Neural crest cell (in vitro differentiated cells): ENCODE measurements at places on chromosomes 3 and 15.

DNA sequence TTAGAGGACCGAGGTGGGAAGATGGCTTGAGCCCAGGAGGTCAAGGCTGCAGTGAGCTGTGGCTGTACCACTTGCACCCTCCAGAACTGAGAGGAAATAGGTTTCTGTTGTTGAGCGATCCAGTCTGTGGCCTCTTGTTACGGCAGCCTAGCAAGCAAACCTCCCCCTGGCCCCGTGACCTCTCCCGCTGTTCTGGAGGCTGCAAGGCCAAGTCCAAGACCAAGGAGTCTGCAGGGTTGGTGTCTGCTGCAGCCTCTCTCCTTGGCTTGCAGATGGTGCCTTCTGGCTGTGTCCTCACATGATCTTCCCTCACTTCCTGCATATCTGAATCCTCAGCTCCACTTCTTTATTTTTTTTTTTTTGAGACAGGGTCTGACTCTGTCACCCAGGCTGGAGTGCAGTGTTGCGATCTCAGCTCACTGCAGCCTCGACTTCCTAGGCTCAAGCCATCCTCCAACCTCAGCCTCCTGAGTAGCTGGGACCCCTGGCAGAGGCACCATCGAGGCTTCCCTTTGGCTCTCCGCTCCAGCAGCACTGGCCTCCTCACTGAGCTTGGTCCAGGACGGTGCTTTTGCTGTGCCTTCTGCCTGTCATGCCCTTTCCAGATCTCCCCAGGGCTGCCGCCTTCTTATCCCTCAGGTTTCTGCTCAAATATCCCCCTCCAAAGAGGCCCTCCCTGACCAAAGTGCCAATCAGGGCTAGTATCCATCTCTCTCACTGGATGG lies 18.0 kb upstream of the PLXND1 start:
- H3K4me1 ChIP-seq: peaks cover 62% of the 10 kb centered on the region
- no peak overlapping the region for H3K4me3 ChIP-seq
- H3K27me3 ChIP-seq: no peaks in the 10 kb centered on the region
- DNase-seq: no peak
- peak overlapping the region; percentile 92 for H3K27ac ChIP-seq
- no peaks in the 10 kb centered on the region for H3K36me3 ChIP-seq

DNA sequence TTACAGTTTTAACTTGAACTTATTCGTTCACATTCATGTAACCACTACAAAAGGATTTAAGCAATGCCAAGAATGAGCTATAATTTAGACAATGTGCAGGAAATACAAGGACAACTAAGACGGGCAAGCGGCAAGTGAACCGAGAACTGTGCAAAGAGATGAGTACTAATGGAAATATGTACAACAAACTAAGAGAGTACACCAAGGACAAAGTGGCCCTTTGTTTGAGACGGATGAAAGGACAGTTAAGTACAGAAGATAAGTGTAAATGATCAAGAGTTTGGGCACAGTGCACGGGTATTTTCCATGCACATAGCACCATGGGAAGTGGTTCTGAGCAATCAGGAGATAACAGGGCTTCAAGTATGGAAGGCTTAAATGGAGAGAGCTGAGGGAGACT lies 281.7 kb downstream of the ROBO2 start:
- no peak overlapping the region for H3K4me3 ChIP-seq
- DNase-seq: no peak
- no peaks in the 10 kb centered on the region for H3K36me3 ChIP-seq
- no peaks in the 10 kb centered on the region for H3K27me3 ChIP-seq
- H3K4me1 ChIP-seq: peaks cover 23% of the 10 kb centered on the region

- peak overlapping the region; percentile 95 for H3K27ac ChIP-seq
- peaks cover 17% of the 10 kb centered on the region for H3K4me1 ChIP-seq
- DNase-seq: no peak
- H3K4me3 ChIP-seq: no peak overlapping the region
- H3K36me3 ChIP-seq: no peaks in the 10 kb centered on the region
These were observed 1.6 kb upstream of the SUCNR1 start for GRCh38 chr3:151871639-151872468.

- no peak overlapping the region for H3K27ac ChIP-seq
- peaks cover 5% of the 10 kb centered on the region for H3K4me1 ChIP-seq
- no peak overlapping the region for H3K4me3 ChIP-seq
- no peaks in the 10 kb centered on the region for H3K27me3 ChIP-seq
These were observed 10.7 kb downstream of the RBM15B start for GRCh38 chr3:51401735-51402134.

GRCh38 chr3:140292170-140292569 lies 357.2 kb downstream of the CLSTN2 start:
- H3K27ac ChIP-seq: no peak overlapping the region
- no peak overlapping the region for H3K4me3 ChIP-seq
- DNase-seq: no peak
- peaks cover 2% of the 10 kb centered on the region for H3K36me3 ChIP-seq

DNA sequence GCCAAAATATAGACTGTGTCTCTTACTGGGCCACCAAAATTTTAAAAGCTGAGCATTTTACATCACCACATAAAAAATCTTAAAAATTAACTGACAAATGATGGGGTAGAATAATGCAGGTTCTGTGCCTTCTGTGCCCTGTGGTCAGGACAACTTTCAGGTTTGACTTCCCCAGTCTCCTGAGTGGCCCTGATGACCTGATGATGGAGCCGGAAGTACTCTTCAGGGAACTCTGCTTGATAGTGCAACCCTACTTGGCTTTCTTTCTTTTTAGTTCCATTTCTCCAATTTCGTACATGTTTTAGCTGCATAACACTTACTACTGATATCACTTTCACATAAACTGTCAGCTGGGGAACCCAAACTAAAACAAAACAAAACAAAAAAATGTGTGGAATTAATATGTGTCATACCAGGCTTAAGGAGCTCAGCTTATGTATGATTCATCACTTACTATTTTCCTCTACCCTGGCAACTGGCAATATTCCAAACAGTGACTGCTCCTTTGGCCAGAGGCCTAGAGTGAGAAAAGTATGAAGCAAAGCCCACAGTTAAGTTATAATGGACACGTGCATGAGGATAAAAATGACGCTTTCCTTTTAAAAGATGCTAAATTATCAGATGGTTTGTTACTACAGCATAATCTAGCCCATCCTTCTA lies 194.3 kb downstream of the BCHE start:
- H3K36me3 ChIP-seq: no peaks in the 10 kb centered on the region
- no peak overlapping the region for H3K4me3 ChIP-seq

DNA sequence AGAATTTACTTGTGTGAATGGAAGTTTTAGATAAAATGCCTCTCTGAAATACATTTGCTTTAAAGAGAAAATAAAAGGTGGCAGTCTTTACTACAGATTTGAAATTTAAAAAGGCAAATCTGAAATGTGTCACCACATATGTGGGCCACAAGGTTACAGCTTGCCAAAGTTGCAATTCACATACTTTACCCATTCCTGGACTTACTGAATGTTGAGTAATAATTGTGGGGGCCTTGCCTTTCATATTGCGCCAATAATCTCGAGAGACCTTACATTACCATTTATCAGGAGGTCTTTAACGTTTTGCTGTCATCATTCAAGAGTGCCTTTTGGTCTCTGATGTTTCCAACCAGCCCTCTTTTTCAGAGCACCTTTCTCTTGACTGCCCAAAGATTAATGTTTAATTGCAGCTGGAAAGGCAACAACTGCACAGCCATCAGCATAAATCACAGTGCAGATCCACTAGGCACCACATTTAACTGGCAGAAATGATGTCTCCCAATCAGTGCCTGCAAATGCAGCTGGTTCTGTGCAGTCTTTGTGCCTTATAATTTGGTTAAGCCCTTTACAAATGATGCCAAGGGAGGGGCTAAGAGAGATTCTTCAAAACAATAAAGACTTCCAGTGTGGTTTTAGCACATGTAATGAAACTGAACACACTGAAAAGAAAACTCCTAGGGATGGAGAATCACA lies 206.8 kb downstream of the MAGI1 start:
- DNase-seq: no peak
- peaks cover 17% of the 10 kb centered on the region for H3K4me1 ChIP-seq
- H3K4me3 ChIP-seq: no peak overlapping the region

DNA sequence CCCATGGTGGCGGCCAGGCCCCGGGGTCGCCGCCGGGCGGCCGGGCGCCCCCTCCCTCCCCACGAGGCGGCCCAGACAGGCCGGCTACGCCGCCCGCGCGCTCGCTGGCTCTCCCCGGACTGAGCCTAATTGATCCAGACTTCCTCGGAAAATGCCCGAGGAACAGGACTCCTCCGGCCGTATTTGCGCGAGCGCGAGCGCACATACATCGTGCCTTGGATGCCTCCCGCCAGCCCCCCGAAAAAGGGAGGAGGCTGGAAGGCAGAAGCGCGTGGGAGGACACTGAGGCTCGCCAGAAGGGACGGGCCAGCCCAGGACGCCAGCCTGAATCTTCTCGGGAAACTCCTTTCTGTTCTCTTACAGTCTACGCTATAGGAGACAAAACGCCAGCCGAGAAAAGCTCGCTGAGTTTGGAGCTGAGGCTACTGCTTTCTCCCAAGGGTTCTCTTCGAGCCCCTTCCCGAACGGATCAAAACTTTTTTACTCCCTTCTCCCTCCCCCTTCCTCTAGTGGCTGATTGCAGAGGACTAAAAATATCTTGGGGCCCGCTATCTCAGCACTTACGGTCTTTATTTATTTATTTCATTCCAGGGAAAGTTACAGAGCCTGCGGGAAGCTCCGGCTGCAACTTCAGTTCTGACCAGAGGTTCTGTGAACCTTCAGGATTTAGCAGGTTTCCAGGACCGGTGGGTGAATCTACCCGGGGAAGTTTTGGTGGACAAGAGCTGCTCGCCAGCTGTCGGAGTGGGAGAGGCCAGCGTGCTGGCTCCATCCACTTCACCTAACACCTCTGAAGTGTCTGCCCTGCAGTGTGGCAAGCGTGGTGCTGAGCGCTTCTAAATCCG lies at the start of gene PDZRN3:
TSS of gene PDZRN3 (minus strand) at position 121 of the 845 bp plus-strand sequence.
- DNase-seq: peak; percentile 57
- H3K4me3 ChIP-seq: peak within 1 kb of the TSS; percentile 91
- H3K27me3 ChIP-seq: no peaks in the 10 kb centered on the region
- H3K27ac ChIP-seq: peak within 1 kb of the TSS; percentile 68
- peaks cover 48% of the 10 kb centered on the region for H3K4me1 ChIP-seq

DNA sequence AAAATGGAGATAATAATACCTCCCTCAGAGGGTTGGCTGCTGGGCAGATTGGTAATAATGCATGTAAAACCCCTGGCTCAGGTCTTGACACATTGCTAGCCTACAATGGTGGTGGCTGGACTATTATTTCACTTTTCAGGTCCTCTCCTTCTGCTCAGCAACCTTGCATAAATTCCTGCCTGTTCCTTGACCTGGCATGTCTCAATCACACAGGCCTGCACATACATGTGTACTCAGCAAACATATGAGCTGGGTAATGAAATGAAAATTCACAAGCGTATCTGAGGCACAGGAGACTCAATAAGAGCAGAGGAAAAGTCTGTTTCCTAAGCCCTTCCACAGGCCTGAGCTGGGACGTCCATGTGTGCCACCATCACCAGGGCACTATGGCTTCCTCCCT lies 17.4 kb downstream of the VPS18 start:
- DNase-seq: no peak
- peak overlapping the region; percentile 18 for H3K4me3 ChIP-seq
- H3K27me3 ChIP-seq: no peaks in the 10 kb centered on the region
- H3K27ac ChIP-seq: no peak overlapping the region
- no peaks in the 10 kb centered on the region for H3K36me3 ChIP-seq
- peaks cover 40% of the 10 kb centered on the region for H3K4me1 ChIP-seq

DNA sequence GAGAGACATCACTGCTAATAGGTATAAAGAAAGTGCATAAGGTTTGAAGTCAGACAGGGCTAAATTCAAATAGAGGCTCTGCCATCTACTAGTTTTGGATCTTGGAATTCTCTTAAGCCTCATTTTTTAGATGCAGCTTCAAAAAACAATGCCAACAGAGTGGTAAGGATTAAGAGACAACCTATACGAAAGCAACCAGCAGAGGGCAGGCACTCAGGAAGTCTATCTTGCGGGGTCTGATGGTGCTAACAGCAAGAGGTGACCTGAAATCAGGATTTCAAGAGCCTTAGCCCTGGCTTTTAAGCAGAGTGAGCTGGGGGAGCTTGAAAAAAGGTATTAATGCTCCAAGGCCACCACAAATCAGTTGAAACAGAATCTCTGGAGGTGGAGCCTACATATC lies 40.7 kb downstream of the LDHAL6B start:
- no peaks in the 10 kb centered on the region for H3K36me3 ChIP-seq
- H3K27me3 ChIP-seq: no peaks in the 10 kb centered on the region
- no peak overlapping the region for H3K4me3 ChIP-seq
- H3K27ac ChIP-seq: no peak overlapping the region
- H3K4me1 ChIP-seq: peaks cover 3% of the 10 kb centered on the region

DNA sequence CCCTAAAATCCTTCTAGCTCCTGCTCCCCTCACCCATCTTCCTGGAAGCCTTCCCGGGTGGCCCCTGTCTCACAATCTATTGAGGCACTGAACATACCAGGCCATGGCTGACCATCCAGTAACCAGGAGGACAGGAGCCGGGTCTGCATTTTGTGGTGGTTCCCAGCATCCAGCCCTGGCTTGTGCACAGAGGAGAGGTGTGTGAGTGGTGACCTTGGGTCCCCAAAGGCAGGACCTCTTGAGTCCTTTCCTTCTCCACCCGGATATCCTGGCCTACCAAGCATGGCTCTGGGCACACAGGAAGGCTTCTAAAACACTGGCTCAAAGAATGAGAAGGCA lies 7.8 kb downstream of the CSK start:
- H3K4me3 ChIP-seq: peak overlapping the region; percentile 42
- H3K36me3 ChIP-seq: no peaks in the 10 kb centered on the region
- H3K27ac ChIP-seq: peak overlapping the region; percentile 71

DNA sequence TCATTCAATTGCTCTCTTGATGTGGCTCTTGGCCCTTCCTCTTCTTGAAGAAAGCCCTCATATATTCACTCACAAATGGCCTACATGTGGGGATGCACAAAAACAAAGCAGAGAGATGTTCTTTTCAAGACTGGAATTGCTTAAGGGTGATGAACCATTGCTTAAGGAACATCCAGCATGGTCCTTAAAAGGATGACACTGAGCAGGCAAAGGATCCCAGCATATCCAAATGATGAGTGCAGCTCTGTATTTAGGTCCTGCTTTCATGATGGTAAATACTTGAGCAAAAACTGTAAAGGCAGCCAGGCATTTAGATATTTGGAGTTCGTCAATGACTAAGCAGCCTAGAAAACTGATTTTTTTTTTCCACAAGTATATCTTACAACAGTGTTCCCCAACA lies 173.8 kb upstream of the ARRDC4 start:
- H3K4me1 ChIP-seq: no peaks in the 10 kb centered on the region
- H3K4me3 ChIP-seq: no peak overlapping the region
- no peak overlapping the region for H3K27ac ChIP-seq
- no peaks in the 10 kb centered on the region for H3K36me3 ChIP-seq
